Muscle of leg (tissue), 16 donors: ENCODE measurements at places on chromosomes 5 and 9. TPM values are rescaled to one million over a fixed set of nuclear protein-coding genes. Genes with fewer than 3 reads are reported as not detected.
A peak's percentile ranks its signal among the peaks of the same experiment; 100 is the strongest.

Gene C1QTNF2
- total RNA-seq: 26.8 TPM

Gene ARHGEF39
- 1.4 TPM for total RNA-seq

Gene CDH9
- 0.18 TPM for total RNA-seq

- peak; percentile 77 for DNase-seq
Measured at GRCh38 chr5:97072696-97073095, 69.7 kb downstream of the LIX1 start.

DNA sequence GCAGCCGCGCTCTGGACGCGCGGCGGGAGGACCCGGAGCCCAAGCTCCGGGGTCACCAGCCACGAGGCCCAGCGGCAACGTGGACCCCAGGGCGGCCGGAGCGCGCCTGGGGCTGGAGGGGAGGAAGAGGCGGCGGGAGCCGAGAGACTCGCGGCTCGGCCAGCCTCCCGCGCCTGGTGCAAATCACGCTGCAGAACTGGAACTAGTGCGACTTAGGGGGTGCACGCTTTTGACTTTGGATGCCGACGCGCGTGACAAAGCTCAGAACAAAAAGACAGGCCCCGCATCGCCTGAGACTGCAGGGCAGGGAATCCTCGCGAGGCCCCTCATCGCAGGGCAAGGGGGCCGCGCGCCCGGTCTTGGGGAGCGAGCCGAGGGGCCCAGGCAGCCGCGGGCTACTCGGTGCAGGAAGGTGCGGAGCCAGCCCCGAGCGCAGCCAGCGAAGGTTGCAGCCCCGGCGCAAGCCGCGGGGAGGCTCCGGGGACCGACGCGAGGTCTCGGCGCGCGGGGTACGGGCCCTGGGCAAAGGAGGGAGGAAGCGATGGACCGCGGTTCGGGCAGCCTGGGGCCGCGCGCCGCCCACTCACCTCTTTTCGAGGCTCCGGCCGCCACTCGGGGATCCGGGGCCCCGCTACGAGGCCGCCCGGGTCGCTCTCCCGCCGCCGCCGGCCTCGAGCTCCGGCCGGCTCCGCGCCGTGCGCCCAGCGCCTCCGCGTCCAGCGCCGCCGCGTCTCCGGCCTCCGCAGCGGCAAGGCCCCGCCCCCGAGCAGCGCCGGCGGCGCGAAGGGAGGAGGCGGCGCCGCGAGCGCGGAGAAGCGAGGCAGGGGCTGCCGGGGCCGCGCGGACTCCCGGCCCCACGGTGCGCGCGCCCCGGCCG, at the start of gene GOLM1:
Gene GOLM1 (minus strand): TSS at position 735 of the 877 bp plus-strand sequence. CDS start 20,238 bp downstream, outside the sequence.
- peak; percentile 89 for DNase-seq

- no peak for DNase-seq
Measured at GRCh38 chr9:89649039-89649691, 44.4 kb downstream of the GADD45G start.

Gene ANKRD18A
- 0.75 TPM for total RNA-seq

- no peak for DNase-seq
Measured at GRCh38 chr5:116216246-116216645, 131.4 kb downstream of the COMMD10 start.
